Ovary (tissue), 10 donors: ENCODE measurements at places on chromosomes 3 and 15. TPM values are rescaled to one million over a fixed set of nuclear protein-coding genes. Genes with fewer than 3 reads are reported as not detected.

- no peak for DNase-seq
Observed at GRCh38 chr3:122239112-122239511, 55.6 kb downstream of the CASR start.

GRCh38 chr3:31450345-31450744, 82.4 kb upstream of the STT3B start:
- DNase-seq: no peak

GRCh38 chr15:65333148-65333820, 28.8 kb downstream of the RNU5B-1 start:
- DNase-seq: no peak

GRCh38 chr3:139425745-139426400, 36.4 kb upstream of the COPB2 start:
- no peak for DNase-seq

- no peak for DNase-seq
Observed at GRCh38 chr3:31468433-31468832, 64.3 kb upstream of the STT3B start.

DNA sequence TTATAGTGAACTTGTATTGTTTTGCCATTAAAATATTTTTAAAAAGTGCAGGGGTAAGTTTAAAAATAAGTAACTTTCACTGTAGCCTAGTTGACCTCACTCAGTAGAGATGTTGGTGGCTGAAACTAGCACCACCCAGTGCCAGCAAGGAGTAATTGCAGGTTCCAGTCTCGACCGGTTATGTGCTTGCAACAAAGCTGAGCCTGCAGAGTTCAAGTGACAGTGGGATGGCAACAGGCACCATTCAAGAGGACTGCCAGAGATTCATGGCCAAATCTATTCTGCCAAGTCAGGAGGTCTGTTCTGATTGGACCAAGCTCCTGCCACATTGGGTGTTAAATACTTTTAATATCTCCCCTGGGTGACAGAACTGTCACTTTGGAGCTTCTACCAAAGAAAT, 2.7 kb downstream of the ADAMTS7 start:
- no peak for DNase-seq

GRCh38 chr3:139893267-139893962, 41.6 kb upstream of the CLSTN2 start:
- DNase-seq: peak; percentile 27

- DNase-seq: no peak
Observed at GRCh38 chr3:98482717-98483482, 14.6 kb upstream of the OR5K2 start.

CHDH gene
- total RNA-seq: 6.6 TPM

ATP13A5 gene
- not detected for total RNA-seq
